GM23248 (cell line): ENCODE measurements at places on chromosomes 6 and 20.

DNA sequence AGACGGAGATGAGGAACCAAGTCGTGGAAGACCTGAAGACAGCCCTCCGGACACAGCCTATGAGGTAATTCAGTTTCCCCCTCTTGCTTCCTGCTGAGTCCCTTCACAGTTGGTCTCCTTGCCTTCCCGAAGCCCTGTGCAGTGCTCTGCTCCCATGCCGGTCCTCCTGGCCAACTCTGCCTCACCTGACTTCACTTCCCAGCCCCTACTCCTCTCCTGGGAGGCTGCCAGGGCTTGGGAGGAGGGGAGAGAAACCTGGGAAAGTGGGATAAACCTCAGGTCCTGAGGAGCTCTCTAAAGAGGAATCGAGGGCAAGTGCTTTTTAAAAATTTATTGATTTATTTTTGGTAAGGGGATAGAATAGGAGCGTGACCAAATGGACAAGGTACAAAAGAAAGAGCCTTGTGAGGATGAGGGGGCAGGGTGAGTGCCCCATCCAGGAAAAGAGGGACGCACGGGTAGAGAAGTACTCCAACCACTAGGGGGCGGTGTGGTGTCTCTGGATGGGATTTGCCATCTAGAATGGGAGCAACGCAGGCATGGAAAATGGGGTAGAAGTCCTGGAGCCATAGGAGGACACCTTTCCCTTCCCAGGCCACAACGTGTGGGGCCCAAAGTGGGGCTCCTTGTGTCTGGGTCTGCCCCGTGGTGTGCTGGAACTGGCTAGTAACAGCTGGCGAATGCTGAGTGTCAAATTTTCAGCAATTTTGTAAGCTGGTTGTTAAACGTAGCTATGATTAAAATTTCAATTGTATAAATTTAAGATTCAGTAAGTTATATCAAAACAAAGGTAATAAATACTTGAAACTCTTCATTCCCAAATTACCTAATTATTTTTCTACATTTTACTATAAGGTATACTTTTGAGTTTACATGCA is 69.0 kb downstream of the MOCS1 start:
- H3K4me1 ChIP-seq = no peaks in the 10 kb centered on the region
- H3K27me3 ChIP-seq = no peaks in the 10 kb centered on the region
- no peaks in the 10 kb centered on the region for H3K36me3 ChIP-seq
- H3K27ac ChIP-seq = no peak overlapping the region

DNA sequence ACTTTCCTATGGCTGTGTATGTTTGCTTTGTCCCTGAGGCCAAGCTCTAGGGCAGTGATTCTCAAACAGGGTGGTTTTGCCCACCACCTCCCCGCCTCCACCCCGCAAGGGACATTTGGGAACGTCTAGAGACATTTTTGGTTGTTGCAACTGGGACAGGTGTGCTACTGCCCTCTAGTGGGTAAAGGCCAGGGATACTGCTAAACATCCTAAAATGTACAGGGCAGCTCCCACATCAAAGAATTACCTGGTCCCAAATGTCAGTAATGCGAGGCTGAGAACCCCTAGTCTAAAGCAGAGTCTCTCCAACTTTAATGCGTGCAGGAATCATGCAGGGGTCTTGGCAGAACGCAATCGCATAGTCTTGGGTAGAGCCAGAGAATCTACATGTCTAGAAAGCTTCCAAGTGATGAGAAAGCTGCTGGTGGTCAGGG is 5.1 kb downstream of the KCNS1 start:
- peaks cover 5% of the 10 kb centered on the region for H3K4me1 ChIP-seq
- H3K27me3 ChIP-seq = 0 out of 2 replicates have a peak, but pooled peaks cover 3% of the 10 kb centered on the region
- H3K36me3 ChIP-seq = no peaks in the 10 kb centered on the region
- DNase-seq = peak; percentile 66
- H3K27ac ChIP-seq = no peak overlapping the region

GRCh38 chr6:82589509-82590206 is 226.0 kb downstream of the TPBG start:
- peak; percentile 84 for DNase-seq
- H3K36me3 ChIP-seq = no peaks in the 10 kb centered on the region
- H3K27ac ChIP-seq = no peak overlapping the region
- no peaks in the 10 kb centered on the region for H3K27me3 ChIP-seq

DNA sequence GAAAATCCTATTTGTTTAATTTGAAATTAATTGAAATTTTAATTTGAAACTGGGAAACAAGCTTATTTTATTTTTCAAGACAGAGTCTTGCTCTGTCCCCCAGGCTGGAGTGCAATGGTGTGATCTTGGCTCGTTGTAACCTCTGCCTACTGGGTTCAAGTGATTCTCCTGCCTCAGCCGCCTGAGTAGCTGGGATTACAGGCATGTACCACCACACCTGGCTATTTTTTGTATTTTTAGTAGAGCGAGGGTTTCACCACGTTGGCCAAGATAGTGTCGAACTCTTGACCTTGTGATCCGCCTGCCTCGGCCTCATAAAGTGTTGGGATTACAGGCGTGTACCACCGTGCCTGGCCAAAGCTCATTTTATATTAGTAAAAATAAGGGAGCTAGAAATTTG is 4.2 kb downstream of the SRSF3 start:
- H3K36me3 ChIP-seq = peaks cover 75% of the 10 kb centered on the region
- DNase-seq = no peak
- peak overlapping the region; percentile 10 for H3K27ac ChIP-seq

GRCh38 chr6:62894114-62894513 is 317.2 kb upstream of the FKBP1C start:
- no peak overlapping the region for H3K4me3 ChIP-seq
- H3K36me3 ChIP-seq = no peaks in the 10 kb centered on the region
- no peak for DNase-seq
- no peaks in the 10 kb centered on the region for H3K4me1 ChIP-seq
- H3K27ac ChIP-seq = no peak overlapping the region

DNA sequence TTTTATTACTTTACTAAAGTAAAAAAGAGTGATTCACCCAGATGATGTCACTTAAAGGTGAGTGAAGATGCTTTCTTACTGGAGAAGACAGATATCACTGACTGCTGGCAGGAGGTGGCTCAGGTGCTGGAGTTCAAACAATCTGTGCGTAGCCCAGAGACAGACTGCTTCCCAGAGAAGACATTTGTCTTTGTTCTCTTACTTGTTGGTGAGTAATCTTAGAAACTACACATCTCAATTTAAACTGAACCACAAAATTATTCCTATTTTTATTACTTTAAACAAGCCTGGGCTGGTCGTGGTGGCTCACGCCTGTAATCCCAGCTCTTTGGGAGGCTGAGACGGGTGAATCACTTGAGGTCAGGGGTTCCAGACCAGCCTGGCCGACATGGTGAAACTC is 92.2 kb downstream of the CEP162 start:
- no peak overlapping the region for H3K27ac ChIP-seq
- H3K4me3 ChIP-seq = no peak overlapping the region
- no peaks in the 10 kb centered on the region for H3K27me3 ChIP-seq
- H3K36me3 ChIP-seq = no peaks in the 10 kb centered on the region
- no peak for DNase-seq

- H3K36me3 ChIP-seq = no peaks in the 10 kb centered on the region
- no peaks in the 10 kb centered on the region for H3K4me1 ChIP-seq
- H3K4me3 ChIP-seq = no peak overlapping the region
Observed at GRCh38 chr20:47725248-47725973, 59.9 kb downstream of the SULF2 start.

DNA sequence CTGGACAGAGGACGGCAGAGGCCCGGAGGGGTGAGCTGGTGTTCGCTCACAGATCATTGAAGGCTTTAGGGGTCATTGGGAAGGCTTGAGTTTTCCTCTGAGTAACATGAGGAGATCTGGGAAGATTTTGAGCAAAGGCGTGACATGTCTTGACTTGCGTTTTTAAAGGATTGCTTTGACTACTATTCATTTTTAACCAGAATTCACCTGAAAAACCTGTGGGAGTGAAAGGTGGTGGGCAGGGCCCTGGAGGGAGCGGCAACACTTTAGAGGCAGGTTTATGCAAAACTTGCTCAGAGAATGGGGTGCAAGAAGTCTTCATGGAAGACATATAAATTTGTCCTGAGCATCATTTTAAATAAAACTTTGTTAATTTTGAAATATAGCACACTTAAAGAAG is 72.2 kb upstream of the EEF1E1 start:
- H3K27me3 ChIP-seq = no peaks in the 10 kb centered on the region
- no peaks in the 10 kb centered on the region for H3K36me3 ChIP-seq
- peaks cover 6% of the 10 kb centered on the region for H3K4me1 ChIP-seq

DNA sequence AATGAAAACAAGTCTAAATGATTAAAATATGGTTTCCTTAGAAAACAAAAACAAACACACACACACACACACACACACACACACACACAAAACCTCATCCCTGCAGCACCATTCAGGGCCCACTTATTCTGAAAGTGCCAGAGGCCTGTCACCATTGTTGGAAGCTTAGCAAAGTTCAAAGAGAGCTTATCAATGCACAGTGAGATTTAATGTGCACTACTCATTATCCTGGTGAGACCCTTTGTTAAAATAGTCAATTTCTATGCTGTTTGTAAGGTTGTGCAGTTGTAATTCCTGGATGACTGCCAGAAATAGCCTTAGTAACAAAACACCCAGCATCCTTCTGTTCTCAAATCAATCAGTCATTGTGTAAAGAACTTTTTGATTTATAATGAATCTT is 482.9 kb downstream of the GRIK2 start:
- no peaks in the 10 kb centered on the region for H3K36me3 ChIP-seq
- no peak overlapping the region for H3K4me3 ChIP-seq

DNA sequence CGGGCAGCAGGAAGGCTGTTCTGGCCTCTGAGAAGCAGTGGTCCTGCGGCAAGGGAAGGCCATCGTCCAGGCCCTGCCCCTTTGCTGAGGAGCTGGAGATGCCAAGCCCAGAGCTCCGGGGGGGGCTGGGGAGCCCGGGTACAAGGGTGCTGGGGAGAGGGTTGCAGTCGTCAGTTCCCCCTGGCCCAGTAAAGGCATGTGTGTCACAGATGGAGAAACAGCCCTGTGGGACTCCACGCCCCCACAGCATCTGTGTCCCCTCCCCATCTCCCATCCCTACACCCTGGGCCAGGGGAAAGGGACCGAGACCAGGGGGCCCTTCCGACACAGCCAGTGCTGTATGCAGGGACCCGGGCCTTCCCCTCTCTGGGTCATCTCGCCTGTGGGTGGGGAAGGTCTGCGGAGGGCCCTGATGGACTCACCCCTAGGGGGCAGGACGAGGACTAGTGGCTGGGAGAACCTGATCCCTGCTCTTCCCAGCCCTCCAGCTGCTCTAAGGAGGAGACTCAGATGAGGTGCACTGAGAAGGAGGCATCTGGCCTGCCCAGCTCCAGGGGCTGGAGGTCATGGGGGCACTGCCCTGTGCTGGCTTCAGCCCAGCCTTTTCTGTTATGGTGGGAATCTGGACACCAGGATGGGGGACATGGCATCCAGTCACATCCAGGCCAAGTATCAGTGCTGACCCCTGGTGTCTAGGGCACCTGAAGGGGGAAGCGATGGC is 609 bp downstream of the MYL9 start:
- no peaks in the 10 kb centered on the region for H3K27me3 ChIP-seq
- peak overlapping the region; percentile 88 for H3K27ac ChIP-seq
- peak; percentile 80 for DNase-seq
- H3K36me3 ChIP-seq = peaks cover 19% of the 10 kb centered on the region; the same call in 1 of the 2 replicates
- peak overlapping the region; percentile 97 for H3K4me3 ChIP-seq

GRCh38 chr20:44022464-44022863 is 107.8 kb downstream of the TOX2 start:
- H3K27ac ChIP-seq = no peak overlapping the region
- DNase-seq = no peak
- H3K27me3 ChIP-seq = no peaks in the 10 kb centered on the region
- no peak overlapping the region for H3K4me3 ChIP-seq
- H3K36me3 ChIP-seq = no peaks in the 10 kb centered on the region

DNA sequence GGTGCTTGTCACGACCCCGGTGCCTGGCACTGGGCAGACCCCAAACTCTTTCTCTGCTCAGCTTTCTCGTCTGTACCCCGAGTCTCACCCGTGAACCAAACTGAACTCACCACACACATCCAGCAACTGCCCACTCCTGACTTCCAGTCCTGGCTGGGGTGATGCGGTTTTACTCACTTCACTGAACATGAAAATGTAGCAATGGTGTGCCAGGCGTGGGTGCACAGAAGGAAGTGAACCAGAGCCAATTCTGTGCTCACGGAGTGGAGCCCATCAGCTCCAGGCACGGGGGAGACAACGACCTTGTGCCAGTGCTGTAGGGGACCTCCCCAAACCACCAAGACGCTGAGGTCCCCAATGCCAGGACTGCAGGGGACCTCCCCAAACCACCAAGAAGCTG is 78.7 kb upstream of the AFDN start:
- no peak overlapping the region for H3K4me3 ChIP-seq
- no peaks in the 10 kb centered on the region for H3K36me3 ChIP-seq

- no peaks in the 10 kb centered on the region for H3K4me1 ChIP-seq
- H3K27ac ChIP-seq = no peak overlapping the region
- H3K27me3 ChIP-seq = no peaks in the 10 kb centered on the region
- no peak overlapping the region for H3K4me3 ChIP-seq
- DNase-seq = no peak
Observed at GRCh38 chr6:74458536-74458935, 747.3 kb downstream of the COL12A1 start.

GRCh38 chr6:38482466-38482865 is 157.3 kb downstream of the BTBD9 start:
- DNase-seq = no peak
- H3K27me3 ChIP-seq = no peaks in the 10 kb centered on the region

GRCh38 chr6:101403216-101403945 is 9.9 kb downstream of the GRIK2 start:
- peaks cover 4% of the 10 kb centered on the region for H3K27me3 ChIP-seq
- no peaks in the 10 kb centered on the region for H3K36me3 ChIP-seq
- no peaks in the 10 kb centered on the region for H3K4me1 ChIP-seq
- H3K4me3 ChIP-seq = peak overlapping the region; percentile 58; the same call in 1 of the 2 replicates
- DNase-seq = no peak
